ENCODE measurements at places on chromosomes 4 and X.
A peak's percentile ranks its signal among the peaks of the same experiment; 100 is the strongest.

DNA sequence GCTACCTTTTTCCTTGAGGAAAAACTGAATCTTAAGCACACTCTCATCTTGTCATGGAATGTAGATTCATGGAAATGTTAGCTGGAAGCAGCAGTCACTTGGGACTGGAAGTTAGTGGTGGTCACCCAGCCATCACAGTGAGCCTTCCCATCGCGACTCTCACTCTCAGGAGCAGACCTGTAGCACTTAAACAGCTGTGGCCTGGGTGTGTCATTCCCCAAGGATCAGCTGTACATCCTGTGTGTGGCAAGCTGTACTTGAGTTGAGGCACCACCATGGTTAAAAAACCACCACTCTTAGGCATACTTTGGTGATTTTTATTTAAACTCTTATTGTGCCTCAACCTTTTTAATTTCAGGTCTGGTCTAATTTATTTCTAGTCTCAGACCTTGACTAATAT lies 46.7 kb downstream of the JADE1 start:
- DNase-seq = no peak

DNA sequence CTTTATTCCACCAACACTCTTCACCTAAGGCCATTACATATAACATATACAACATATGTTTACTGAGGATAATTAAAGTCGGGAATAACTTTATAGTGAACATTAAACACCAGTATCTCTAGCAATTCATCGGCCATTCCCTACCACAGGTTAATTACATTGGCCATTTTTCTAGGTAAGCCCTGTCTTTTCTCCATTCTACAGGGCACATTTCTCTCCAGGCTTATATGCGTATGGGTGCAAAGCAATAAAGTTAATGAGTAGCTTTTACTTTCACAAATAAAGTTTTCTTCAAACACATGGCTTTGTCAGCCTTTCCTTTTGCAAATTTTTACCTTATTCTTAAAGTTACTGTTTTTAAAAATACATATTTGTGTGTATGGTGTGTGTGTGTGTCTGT lies 111.9 kb upstream of the IQCM start:
- DNase-seq = no peak

DNA sequence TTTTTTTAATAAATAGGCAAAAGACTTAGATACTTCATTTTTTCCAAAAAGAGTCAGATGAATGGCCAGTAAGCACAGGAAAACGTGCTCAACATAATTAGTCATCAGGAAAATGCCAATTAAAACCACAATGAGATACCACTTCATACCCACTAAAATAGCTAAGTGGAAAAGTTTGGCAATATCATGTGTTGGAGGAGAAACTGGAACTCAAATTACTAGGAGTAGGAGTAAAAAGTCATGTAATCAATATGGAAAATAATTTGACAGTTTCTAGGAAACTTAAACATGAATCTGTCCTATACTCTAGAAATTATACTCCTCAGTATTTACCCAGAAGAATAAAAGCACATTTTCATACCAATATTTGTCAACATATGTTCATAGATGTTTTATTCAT lies 449.8 kb downstream of the INPP4B start:
- DNase-seq = no peak

DNA sequence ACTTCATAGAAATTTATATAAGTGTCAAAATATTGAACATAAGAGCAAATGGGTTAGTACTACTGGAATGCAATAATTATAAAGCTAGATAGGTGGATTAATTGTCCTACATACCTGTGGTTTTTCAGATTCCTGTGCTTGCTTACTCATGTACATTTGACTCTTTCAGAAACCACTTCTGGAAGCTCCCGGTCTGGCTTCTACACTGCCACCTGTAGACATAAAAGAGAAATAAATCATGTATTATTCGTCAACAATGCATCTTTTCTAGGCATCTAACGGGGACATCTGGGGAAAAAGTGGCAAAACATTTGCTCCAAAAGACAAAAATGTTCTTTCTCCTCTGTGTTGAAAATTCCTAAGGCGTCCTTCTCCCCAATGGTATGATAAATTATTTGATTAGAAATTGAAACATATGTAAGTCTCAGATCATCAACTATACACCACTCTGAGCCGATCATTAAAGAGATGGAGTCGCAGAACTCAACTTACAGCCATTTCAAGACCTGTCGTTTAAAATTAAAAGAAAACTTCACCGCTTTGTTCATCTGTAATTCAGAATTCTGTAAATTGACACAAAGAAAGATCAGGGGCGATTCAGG lies 648.7 kb upstream of the DIPK2B start:
- peak; percentile 45 for DNase-seq

DNA sequence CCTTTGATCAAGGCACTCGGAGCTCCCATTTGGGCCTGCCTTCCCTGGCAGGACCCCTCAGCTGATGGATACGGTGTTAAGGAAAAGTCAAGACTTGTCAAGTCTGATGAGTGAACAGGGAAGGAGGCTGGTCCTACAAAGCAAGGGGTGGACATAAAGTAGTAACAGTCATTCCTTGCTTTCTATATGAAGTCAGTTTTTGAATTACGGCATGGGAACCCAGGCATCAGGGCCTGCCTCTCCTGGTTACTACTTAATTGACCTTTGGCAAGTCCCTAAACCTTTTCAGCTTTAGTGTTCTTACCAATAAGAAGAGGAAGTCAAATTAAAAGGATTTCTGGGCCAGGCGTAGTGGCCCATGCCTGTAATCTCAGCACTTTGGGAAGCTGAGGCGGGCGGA lies 7.0 kb downstream of the CHST7 start:
- DNase-seq = no peak

DNA sequence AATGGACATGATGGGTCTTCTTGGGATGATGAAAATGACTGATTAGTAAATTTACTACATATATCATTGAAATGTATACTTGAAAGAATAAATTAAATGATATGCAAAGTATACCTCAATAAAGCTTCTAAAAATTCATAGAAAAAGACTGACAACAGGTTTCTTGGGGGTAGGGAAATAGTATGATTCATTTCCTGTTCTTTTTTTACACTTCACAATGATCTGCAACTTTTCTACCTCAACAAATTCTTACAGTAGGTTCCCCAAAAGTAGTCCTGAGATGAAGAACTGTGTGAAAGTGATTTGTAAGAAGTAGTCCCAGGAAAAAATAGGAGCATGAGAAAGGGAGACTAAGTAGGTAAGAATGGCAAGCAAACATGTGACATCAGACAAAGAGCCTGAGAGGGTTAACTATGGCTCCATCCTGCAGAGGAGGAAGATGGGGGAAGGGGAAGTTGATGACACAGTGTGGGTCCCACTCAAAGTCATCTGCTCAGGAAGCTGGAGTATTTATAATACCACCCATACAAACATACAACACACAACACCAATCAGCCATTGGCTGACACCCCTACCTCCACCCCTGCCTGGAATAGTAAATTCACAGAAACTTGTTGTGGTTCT lies 73.9 kb downstream of the ARHGAP6 start:
- no peak for DNase-seq

DNA sequence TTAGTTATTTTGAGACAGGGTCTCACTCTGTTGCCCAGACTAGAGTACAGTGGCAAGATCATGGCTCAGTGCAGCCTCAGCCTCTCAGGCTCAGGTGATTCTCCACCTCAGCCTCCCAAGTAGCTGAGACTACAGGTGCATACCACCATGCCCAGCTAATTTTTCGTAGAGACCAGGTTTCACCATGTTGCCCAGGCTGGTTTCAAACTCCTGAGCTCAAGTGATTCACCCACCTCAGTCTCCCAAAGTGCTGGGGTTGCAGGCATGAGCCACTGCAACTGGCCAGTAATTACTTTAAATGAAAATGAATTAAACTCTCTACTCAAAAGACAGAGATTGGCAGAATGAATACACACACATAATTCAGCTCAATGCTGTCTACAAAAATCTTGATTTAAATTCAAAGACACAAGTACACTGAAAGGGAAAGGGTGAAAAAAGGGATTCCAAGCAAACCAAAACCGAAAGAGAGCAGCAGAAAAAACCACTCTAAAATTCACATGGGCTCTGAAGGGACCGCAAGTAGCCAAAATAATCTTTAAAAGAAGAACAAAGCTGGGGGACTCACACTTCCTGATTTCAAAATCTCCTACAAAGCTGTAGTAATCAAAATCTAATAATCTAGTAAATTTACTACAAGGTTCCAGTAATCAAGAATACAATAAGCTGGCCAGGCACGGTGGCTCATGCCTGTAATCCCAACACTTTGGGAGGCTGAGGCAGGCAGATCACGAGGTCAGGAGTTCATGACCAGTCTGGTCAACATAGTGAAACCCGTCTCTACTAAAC lies 11.8 kb upstream of the SPON2 start:
- DNase-seq = no peak

- DNase-seq = peak; percentile 12
These were observed 2267.9 kb upstream of the AGA start for GRCh38 chr4:179709961-179710624.

DNA sequence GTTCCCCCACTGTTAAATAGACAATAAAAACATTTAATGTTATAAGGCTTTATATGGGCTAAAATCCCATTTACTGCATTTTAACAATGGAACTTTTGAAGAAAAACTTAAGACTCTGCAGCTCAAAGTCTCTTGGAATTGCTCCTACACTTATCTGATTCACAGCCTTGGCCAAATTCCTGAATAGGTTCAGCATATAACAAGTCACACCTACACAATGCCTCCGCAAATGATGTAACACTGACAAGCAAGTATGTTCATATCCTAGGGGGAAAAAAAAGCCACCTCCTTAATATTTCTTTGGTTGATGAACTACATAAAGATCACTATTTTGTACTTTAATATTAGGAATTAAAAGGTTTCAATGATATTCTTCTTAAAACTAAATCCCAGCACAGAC lies 34.5 kb downstream of the RPS6KA6 start:
- peak; percentile 51 for DNase-seq

GRCh38 chrX:136493011-136493410 lies 4.4 kb upstream of the HTATSF1 start:
- DNase-seq = no peak

- DNase-seq = no peak
These were observed 64.4 kb upstream of the VCX3A start for GRCh38 chrX:6599230-6599860.

- peak; percentile 17 for DNase-seq
These were observed 1925.5 kb downstream of the PCDH7 start for GRCh38 chr4:32645653-32646052.

DNA sequence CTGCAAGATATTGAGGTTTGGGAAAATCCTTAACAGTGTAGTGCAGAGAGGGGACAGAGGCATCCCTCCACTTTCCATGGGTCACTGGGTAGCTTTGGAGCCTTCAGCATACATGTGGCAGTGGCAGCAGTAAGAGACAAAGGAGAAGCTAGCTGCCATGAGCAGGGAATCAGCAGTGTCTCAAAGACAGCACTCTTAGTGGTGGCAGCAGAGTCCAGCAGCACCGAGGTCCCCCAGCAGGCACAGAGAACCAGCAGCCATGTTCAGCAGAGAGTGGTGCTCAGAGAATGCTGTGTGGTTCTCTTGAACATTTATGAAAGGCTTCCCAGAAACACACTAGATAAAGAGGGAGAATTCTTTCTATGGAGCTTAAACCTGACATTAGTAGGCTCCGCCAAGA lies 308.5 kb downstream of the CENPC start:
- DNase-seq = peak; percentile 13

GRCh38 chr4:96164814-96165351 lies 325.0 kb downstream of the PDHA2 start:
- peak; percentile 8 for DNase-seq

GRCh38 chr4:1152290-1152689 lies 20.1 kb downstream of the SPON2 start:
- no peak for DNase-seq

DNA sequence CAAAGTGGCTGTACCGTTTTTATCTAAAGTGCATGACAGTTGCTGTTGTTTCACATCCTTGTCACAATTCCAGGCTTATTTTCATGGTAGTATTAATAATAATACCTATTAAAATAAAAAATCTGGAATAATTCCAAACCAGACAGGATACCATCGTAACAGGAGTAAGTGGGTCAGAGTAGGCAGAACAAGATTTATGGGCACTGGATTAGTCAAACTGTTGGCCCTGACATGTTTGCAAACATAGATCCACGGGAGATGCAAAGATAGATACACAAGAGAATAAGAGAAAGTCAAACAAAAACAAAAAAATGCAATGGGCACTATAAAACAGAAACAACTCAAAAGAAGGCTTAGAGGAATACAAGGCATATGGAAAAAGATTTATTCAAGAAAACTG lies 449.5 kb upstream of the HS3ST1 start:
- DNase-seq = no peak
